NCI-H2171 (cell line): ENCODE measurements at places on chromosomes 6 and 20.

DNA sequence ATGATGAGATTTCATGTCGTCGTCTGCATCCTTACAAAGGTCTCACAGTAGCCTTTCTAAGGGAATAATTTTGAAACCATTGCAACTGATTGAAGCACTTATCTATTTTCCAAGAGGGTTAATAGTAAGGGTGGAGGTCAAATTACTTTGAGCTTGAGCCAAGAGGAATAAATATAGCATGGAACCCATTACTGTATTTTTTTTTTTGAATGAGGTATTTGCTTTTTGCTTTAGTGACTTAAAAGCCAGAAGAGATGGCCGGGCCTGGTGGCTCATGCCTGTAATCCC lies 78.3 kb downstream of the SCAND1 start:
- no peak for DNase-seq

- no peak for DNase-seq
Observed at GRCh38 chr6:152642578-152643375, 5.6 kb upstream of the SYNE1 start.

GRCh38 chr20:13113731-13114130 lies 105.0 kb downstream of the SPTLC3 start:
- no peak for DNase-seq

DNA sequence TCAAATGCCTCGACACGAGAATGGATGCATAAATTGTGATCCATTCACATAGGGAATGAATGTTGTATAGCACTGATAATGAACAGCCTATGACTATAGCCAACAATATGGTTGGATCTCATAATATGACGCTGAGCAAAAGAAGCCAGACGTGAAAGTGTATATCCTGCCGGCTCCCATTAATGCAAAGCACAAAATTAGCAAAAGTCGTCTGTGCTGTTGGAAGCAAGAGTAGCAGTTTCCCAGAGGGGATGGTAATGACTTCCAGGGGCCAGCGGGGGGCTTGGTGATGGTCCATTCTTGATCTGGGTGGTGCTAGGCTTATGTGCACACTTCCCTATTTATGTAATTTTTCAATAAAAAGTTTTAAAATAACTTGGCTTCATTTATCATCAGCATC lies 1.0 kb upstream of the TAGAP start:
- DNase-seq: no peak

DNA sequence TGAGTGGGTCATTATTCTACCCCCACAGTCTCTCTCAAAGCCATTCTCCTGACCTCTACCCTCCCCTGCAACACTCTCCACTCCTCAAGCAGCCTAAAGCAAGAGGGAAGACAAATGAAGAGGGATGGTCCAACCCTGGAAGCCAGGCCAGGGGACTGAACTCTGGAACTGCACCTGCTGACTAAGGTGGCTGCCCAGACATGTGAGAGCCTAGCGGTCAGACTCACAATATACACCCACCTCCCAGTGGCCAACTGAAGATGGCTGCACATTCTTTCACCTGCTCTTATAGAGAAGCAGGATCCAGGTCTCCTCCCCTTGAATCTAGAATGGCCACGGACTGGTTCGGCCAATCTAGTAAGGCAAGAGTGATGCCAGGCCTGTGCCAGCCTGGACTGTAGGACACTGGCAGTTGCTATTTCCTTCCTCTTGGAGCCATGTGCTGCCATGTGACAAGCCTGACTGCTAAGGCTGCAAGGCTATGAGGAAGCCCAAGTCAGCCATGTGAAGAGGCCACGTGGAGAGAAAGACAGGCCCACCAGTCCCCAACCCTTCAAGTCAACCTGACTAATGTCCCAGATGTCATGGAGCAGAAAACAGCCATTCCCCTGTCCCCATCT lies 31.8 kb downstream of the ACSS1 start:
- no peak for DNase-seq

GRCh38 chr20:266596-267562 lies 9.4 kb downstream of the DEFB132 start:
- peak; percentile 86 for DNase-seq

GRCh38 chr6:25829375-25829774 lies 2.5 kb downstream of the SLC17A1 start:
- DNase-seq: no peak

DNA sequence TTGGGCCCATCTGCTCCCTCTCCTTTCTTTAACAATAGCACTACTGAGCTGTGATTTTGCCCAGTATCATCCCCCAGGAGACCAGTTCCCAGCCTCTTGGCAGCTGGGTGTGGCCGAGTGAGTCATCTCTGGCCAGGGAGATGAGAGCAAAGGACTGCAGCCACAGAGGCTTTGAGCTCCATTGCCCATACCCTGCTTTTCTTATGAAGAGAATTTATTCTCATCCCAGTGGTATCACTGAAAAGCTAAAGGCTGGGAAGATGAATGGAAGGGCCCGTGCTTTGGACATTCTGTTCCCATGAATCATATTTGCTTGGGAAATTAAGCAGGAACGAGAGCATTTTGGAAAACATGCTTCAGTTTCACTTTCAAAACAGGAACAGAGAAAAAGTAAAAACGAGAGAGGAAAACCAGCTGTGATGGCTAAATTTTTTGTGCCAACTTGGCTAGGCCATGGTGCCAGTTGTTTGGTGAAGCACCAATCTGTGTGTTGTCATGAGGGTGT lies 14.9 kb downstream of the CST3 start:
- no peak for DNase-seq

DNA sequence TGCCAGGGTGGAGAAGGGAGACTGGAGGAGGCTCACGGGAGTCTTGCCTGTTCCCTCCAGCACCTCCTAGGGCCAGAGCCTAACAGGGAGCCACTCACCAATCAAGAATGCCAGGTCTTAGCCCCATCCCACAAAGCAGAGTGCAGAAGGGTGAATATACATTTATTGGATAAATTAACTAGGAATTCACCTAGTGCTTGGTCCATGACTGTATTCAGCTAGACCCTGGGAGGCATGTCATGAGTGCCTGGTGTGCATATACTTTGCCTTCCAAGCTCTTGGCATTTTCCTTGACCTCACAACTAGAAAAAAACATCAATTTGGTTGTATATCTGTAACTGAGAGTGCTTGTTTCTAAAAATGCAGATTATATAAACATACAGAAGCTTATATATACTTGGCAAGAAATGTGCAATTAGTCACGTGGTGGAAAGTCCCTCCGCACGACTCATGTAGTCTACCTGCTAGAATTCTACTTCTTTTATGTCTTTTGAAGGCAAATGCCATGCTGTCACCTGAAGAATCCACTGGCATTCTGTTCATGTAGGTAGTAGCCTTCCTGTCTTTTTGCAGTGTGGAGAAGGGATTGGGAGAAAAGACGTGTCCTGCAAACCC lies 991.0 kb downstream of the KIF16B start:
- no peak for DNase-seq

- DNase-seq: no peak
Observed at GRCh38 chr20:44732327-44732726, 13.3 kb upstream of the KCNK15 start.

GRCh38 chr20:63587776-63588591 lies 13.9 kb upstream of the HELZ2 start:
- no peak for DNase-seq

- no peak for DNase-seq
Observed at GRCh38 chr6:159807150-159807858, 7.2 kb downstream of the PNLDC1 start.

DNA sequence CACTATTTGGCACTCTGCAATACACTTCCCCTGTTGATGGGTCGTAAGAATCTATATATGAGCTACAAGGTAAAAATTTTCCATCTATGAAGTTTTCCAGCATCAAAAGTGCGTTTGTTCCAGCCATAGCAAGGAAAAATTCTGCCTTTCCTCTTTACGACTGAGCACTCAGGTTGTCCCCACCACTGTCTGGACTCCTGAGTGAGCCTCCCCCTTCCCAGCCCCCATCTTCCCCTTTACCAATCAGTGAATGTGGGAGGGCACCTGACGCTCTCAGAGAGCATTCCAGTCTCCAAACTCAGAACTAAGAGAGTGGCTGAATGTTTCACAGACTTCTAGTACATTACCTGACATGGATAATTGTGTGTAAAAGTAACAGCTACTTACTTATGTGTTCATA lies at the start of gene ALDH8A1:
ALDH8A1 (minus strand) TSS at position 175 of the 400 bp plus-strand sequence; CDS start at position 127, 48 bp downstream.
- no peak for DNase-seq

- DNase-seq: no peak
Observed at GRCh38 chr20:21183722-21184121, 57.8 kb downstream of the KIZ start.

- peak; percentile 17 for DNase-seq
Observed at GRCh38 chr6:140209775-140210174, 835.3 kb upstream of the CITED2 start.

DNA sequence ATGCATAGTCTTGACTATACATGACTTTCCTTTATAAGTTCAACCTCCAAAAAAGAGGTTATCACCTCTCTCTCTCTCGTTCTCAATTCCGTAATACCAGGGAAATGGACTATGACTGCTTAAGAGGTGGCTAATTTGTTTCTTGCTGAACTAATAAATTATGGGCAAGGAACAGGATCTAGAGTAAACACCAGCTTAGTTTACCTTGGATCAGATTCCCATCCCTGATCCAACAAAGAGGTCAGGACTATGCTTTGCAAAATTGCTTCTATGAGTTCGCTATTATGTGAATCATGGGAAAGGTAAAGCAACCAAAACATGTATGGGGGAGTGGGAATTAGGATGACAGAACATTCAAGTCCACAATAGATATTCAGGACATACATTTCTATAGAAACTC lies 630.7 kb downstream of the HACE1 start:
- DNase-seq: no peak

GRCh38 chr20:24954566-24954965 lies 5.5 kb downstream of the CST7 start:
- DNase-seq: no peak

DNA sequence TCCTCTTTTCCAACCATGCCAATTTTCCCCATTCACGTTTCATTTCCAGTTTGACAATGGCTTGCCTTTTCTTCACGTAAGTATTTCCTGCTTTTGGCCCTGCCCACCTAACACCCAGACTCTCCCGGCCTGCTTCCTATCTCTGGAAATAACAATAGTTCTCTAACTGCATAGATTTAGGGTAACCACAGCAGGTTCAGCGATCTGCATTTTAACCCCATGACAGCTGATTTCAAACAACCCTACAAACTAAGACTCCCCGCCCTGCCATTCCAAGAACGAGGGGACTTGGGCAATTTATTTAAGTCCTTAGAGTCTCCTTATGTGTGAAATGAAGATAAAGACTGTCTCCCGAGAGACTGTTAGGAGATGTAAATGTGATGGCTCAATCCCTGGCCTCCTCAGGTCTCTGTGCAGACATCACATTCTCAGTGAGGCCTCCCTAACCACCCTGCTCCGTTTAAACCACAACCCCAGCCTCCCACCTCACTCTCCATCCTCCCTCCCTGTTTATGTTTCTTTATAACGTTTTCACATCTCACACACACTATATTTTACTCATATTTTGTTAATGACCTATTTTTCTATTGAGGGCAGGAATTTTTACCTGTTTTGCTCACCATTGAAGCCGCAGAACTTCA lies 134.8 kb downstream of the GJA10 start:
- DNase-seq: no peak

GRCh38 chr20:19709635-19710335 lies 48.3 kb upstream of the RIN2 start:
- no peak for DNase-seq

DNA sequence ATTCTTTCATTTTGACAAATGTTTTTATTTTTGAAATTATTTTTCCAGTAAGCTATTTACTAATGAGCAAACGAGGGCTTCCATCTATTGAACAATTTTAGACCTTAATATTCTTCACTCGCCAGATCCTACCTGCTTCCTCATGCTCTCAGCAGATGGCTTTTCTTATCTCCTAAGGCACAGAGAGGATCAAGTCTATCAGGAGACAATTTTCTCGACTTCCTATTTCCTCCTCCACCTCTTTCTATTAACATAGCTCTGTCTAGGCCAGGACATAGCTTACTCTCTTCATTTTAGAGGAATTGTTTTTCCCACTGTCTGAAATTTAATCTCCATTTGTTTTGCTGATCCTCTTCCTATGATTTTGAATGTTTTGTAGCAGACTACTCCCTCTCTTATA lies 87.0 kb upstream of the MAN1A1 start:
- no peak for DNase-seq

- DNase-seq: no peak
Observed at GRCh38 chr6:67121115-67121514, 1414.1 kb upstream of the EYS start.

DNA sequence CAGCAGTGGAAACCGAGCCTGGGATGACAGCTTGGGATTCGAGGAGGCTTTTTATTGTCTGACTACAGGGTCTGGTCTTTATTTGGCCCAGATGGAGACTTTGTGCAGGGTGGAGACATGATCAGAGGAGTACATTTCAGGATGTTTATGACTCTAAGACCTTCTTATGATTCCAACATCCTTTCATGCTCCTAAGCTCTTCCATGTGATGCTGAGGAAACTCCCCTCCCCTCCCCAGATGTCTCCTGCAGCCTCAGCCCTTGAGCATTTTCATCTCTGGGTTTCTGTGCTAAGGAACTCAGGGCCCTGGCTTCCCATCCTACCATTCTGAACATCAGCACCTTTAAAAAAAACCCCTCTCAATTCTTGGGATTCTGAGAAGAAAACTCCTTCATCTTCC lies 186.6 kb downstream of the SOX4 start:
- no peak for DNase-seq

DNA sequence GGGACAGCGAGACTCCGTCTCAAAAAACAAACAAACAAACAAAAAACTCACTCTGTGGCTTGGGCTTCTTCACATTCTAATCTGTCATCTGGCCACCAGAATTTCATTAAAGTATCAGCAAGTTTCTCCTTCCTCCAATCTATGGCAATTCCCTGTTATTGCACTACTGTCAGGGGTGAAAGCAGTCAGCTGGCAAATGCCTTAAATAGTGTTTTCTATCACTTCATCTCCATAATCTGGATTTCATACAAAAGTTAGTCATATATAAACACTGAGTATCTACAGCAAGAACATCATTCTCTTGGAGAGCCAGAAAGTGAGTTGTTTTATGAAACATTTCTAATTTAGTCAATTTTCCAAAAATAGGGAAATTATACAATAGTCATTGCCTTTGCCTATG lies 56.1 kb downstream of the PHACTR3 start:
- DNase-seq: no peak

DNA sequence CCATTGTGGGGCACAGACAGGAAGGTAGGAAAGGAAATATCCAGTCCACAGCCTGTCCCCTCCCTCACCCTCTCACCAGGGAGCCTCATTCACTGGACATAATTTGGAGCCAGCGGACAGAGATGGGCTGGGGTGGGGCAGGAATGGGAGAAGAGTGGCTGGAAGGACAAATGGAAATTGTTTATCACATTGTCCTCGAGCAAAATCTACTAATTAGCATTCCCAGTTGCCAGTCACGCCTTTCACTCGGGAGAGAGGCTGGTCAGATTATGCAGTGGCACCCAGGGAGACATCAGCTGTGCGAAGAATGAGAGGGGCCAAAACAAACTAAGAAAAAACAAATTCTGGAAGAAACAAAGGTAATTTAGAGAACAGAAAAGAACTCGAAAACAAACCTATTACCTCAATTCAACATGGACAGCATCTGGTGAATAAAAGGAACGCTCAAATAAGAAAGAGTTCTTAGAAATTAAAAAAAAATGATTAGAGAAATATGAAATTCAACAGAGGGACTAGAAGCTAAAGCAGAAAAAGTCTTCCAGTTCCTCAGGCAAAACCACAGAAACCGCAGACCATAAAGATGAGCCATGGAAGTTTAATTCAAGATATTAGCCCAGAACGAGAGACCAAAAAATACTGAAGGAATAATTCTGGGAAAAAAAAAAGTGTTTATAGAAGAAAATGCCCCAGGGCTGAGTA lies 108.5 kb upstream of the RALGAPA2 start:
- no peak for DNase-seq

GRCh38 chr6:170279977-170280688 lies 10.7 kb downstream of the DLL1 start:
- peak; percentile 94 for DNase-seq

- no peak for DNase-seq
Observed at GRCh38 chr6:150157081-150157480, 14.2 kb downstream of the PPP1R14C start.
